Stimulated activated naive CD8-positive, alpha-beta T cell treated with anti-CD3 and anti-CD28 coated beads, Interleukin-15, Interleukin-2, amounts not matched to agents 100 U/mL and 50 U/mL, for 24 hours (primary cell): ENCODE measurements at places on chromosomes 11 and 22.

GRCh38 chr22:50261615-50262459, at the start of gene MAPK12:
Gene MAPK12 (minus strand): TSS chr22:50261683. CDS start chr22:50261509, 174 bp downstream.
- DNase-seq = no peak

DNA sequence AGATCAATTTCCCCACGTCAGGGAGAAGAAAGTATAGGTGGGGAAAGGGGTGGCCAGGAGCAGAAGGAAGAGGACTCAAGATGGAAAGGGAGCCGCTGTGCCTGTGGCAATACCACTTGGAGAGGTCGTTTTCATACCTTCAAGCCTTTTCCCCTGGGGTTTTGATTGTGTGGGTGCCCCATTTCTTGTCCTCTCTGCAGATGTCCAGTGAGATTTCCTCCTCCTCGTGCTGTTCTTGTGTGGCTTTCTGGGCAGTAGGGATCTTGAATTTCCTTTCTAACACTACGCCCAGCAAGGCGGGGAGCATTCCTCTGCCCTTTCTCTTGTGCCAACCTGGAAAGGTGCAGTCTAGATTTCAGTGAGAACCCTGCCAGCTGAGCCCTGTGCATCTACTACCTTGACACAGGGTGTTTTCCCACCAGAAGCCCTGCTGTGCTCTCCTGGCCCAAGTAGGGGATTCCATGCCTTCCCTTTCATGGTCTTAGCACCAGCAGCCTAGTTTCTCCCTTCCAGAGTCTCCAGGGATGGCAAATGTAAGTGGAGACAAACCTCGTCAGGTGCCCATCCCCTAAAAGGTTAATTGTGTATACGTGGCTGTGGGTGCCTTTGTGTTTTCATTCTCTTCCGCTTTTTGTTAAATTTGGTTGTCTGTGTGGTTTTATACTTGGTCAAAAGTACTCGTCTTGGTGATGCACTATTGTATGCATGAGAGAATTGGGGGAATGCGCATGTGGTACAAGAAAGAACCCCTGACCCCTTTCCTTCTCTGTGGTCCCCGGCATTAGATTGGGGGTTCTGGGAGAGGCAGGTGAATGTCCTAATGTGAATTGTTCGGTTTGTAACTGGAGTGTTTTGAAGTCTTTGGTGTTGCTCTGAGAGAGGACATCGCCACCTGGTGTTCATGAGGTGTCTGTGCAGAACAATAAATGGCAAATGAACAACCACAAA, 71.4 kb upstream of the MPEG1 start:
- peak; percentile 35 for DNase-seq

DNA sequence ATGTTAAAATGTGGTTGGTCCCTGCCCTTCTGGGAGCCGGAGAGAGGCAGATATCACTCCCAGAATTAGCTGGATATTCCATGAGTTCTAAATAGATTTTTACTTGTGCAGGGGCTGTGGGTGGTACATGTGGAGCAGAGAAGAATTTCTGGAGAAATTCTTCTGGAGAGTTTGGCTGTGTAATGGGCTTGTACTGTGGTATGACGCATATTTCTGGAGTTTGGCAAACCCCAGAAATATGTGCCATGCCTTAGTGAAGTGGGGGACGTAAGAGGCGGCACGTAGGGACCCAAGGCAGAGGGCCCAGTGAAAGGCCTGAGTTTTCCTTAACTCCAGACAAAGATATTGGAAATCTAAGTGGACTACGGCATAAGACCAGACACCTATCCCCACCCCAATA, 51.3 kb upstream of the TBCEL start:
- DNase-seq = no peak

DNA sequence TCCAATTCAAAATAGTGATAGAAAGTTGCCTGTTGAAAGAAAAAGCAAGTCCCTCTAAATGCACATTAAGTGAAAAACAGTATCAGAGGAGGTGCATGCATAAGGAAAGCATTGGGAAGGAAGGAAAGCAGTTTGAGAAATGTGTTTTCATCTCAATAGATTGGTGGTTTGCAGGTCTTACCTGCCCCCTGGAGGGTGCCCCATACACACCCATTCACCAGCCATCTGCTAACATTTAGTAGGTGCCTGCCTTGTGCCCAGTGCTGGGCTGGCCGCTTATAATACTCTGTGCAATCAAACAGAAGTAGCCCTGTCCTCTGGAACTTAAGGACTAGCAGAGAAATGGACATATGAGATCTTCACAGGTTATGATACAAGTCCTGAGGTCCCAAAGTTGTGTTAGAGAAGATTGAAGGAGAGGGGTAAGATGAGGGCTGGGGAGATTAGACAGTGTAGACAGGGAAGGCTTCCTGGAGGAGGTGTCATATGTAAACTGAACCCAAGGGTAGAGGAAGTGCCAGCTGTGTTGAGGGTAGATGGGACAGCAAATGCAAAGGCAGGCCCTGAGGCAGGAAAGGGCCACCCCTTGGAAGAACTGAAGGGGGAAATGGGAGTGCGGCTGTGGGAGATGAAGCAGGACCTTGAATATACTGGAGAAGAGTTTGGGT, 184.2 kb downstream of the MN1 start:
- no peak for DNase-seq

DNA sequence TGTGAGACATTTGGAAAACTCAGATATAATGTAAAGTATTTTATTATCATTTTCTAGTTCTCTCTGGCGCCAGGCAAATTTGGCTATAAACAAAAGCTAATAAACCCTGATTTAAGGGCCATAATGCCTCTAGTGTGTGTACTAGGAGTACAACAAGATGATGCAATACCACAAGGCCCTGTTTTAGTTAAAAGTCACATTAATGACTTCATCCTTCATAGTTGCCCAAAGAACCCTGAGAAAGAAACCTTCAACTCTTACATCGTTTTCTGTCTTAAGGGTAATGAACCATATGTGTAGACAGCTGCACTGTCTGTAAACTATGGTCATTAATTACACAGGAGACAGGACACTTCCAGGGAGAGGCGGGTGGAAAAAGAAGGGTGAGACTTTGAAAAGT, 538.4 kb downstream of the FAM181B start:
- DNase-seq = no peak

DNA sequence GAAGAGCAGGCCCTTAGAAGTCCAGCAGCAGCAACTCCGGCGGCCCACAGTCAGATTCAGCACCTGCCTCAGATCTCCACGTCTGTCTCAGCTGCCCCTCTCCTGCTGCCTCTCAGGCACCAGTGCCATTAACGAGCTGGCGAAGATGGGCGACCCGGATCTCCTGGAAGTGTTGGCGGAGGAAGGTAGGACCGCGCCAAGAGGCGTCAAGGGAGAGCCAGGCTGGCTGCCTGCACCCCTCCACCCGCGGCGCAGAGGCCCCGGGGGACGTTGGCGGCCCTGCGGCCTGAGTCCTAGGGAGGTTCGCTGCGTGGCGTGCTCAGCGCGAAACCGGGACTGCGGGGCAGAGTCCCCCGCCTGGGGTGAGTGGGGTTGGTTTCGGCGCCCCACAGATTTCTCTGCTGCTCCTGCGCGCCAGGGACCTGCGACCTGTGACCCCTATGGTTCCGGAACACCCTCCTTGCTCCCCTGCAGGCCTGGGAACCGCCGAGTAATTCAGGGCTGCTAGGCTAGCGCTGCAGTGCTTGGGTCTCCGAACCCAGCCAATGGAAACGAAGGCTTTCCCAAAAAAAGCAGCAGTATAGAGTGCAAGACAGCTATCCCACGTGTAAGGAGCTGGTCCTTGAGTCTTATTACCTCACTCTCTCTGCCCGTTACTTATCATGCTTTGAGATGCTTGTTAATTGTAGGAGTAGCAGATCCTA, 615 bp downstream of the ANO5 start:
- DNase-seq = no peak

- DNase-seq = peak; percentile 80
These were observed 81.2 kb downstream of the GRAMD1B start for GRCh38 chr11:123511037-123511870.

GRCh38 chr11:74438681-74439080, 28.7 kb downstream of the KCNE3 start:
- no peak for DNase-seq

DNA sequence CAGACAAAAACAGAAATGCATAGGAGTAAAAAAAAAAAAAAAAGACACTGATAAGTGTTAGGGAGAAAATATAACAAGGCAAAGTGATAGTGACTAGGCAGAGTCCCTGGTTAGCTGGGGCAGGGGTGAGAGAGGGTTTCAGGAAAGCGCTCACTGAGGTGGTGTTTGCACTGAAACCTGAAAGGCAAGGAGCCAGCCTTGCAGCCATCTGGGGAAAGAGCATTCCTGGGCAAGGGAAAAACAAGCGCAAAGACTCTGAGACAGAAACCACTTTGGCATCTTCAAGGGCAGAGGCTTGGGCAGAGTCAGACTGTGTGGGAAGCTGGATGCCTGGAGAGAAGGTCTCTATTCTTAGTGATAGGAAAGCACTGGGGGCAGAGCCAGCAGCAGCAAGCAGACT, 14.5 kb downstream of the CLMP start:
- no peak for DNase-seq

DNA sequence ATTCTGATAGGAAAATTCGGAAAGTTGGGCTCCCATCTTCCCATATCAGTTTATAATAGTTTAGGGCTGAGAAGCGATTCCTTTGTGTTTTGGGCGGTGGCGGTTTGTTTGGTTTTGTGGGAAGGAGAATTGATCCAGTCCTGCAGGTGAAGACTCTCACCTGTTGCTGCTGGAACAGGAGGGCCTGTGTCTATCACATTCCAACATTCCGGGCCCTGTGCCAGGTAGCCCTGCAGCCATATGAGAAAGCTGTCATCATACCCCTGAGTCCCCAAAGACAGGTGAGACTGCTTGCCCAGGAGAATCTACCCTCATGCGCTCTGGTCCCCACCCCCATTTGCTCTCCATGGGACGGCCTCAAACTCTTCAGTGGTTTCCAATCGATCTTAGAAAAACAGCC, 62.1 kb downstream of the TRAF6 start:
- DNase-seq = no peak
